Kidney tubule cell (primary cell): ENCODE measurements at places on chromosomes 16 and 17.

DNA sequence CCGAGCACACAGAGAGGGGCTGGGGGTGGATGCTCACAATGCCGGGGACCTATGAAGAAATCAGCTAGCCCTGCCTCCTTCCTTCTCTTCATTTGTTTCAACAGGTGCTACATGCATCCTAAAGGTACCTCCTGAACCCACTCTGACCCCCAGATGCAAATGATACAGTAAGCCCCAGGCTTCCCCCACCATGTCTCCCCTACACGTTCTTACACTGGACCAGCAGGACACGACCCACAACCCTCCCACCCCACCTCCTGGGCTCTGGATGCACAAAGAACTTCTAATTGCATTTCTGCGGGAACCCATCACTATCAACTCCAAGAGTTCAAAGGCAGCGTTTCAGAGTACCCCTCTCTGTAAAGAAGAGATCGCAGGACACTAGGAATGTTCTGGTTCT is 2.1 kb downstream of the XYLT1 start:
- no peak for DNase-seq

DNA sequence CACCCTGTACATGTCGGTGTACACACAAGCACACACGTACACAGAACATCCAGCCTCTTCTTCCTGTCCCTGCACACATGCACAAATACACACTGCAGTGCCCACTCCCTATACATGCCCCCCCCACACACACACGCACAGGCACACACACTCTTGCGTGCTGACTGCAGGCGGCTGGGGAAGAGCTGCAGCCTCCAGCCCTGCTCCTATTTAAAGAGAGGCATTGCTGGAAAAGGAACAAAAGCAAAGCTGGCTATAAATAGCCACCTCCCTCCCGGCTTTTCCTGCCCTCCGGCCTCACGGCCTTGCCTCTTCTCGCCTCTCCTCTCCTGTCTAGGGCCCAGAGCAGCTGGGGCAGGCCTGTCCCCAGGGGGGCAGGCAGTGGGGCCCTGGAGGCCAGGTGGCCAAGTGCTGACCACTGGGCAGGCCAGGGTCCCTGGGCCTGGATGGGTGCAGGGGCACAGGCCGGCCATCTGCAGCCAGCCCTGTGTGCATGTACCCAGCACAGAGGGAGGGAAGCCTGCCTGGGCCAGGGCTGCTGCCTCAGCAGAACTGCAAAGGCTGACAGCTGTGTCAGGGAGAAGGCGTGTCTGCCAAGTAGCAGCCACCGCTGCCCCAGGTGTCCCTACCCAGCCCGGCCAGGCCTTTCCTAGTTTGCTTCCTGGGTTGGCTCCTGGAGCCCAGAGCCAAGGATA is 25.4 kb downstream of the RTN4RL1 start:
- DNase-seq = peak; percentile 28

DNA sequence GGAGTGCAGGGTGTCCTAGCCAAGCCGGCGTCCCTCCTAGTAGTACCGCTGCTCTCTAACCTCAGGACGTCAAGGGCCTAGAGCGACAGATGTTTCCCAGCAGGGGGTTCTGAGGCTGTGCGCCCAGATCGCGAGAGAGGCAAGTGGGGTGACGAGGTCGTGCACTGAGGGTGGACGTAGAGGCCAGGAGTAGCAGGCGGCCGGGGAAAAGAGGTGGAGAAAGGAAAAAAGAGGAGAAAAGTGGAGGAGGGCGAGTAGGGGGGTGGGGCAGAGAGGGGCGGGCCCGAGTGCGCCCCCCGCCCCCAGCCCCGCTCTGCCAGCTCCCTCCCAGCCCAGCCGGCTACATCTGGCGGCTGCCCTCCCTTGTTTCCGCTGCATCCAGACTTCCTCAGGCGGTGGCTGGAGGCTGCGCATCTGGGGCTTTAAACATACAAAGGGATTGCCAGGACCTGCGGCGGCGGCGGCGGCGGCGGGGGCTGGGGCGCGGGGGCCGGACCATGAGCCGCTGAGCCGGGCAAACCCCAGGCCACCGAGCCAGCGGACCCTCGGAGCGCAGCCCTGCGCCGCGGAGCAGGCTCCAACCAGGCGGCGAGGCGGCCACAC is at the start of gene MMP2:
Gene MMP2, plus strand, starts transcription at position 372 of the 603 bp plus-strand sequence. CDS start 282 bp downstream, outside the sequence.
- peak; percentile 39 for DNase-seq

DNA sequence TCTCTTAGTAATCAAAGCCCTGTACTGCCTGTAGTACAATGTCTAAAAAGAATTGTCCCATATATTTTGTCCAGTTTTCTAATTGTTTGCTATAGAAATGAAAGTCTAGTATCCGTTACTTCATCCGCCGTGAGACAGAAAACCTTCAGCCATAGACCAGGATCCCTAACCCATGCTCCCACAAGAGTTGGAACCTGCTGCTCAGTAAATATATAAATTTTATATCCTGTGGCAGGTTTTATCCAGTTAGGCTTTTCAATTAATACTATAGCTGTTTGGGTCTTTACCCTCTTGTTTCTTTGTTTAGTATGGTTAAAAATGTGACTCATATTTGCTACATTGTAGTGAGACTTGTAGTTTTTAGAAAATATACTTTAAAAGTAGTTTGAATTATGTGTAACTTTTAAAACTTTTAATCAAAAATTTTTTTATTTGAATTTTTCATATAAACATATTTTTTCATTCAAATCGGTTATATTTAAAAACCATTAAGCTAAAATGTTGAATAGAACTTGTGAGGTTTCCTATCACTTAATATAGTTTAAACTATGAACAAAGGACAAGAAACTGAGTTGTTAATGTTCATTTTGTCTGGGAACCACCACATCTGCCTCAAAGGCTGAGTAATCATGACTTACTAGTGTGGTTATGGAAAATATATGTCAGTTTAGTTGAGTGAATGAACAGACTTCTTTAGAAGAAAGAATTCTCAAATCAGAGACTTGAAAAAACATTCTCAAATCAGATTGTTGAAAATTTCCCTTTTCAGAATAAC is 54.8 kb downstream of the VMP1 start:
- DNase-seq = peak; percentile 78

- DNase-seq = no peak
Measured at GRCh38 chr17:74819801-74820436, 39.8 kb downstream of the GRIN2C start.
